ENCODE measurements at places on chromosomes 3 and 15.

DNA sequence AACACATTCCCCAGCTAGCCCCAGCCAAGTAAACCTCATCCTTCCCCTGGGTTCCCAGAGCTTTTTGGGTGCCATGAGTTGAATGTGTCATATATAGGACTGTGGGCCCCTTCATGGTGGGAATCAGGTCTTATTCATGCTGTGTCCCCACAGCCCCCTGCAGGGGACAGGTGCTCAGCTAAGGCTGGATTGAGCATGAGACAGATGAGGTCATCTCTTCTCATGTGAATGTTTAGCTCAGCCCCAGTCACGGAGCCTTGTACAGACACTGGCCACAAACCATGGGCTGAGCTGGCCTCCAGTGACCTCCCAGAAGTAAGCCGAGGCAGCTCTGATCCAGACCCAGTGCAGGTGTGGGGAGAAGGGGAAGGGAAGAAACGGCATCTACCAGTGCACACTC is 70.7 kb downstream of the C3orf70 start:
- DNase-seq: no peak

GRCh38 chr3:152269056-152269830 is 514 bp downstream of the MBNL1 start:
- peak; percentile 81 for DNase-seq

DNA sequence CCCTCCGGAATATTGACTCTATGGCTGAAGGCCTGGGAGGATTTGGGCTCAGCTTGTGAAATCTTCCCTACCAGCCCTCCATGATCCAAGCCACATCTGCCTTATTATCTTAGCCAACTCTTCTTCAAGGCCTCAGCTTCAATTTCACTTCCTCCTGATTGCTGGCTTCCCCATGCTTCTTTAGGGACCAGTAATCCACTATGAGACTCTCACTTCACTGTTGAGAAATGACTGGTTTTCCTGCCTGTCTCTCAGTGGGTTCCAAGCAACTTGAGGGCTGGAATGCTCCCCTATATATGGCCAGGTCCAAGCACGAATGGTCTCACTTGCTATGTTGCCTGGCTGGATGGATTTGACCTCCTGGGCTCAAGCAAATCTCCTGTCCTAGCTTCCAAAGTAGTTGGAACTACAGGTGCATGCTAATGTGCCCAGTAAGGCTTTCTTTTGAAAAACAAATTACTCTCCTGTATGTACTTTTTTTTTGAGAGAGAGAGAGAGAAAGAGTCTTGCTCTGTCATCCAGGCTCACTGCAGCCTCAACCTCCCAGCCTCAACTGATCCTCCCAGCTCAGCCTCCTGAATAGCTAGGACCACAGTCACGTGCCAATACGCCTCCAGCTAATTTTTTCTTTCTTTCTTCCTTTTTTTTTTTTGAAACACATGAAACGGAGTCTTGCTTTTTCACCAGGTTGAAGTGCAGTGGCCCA is 7.9 kb upstream of the PIK3CB start:
- DNase-seq: no peak

DNA sequence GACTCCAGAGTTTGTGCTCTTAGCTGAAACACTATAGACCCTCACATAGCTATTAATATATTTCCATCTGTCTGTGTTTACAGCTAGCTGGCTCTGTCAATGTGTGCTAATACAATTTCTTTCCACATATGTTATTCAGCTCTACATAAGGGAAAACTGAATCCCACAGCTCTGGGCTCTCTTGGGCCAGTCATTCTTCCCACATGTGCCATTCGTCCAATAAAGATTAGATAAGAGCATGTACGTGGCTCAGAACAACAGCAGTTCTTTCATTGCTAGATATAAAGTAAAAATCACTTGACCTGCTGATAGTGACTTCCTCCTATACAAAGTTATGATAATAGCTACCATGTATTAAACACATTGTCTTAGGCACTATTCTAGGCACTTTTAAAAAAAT is 2.8 kb upstream of the ILDR1 start:
- no peak for DNase-seq

DNA sequence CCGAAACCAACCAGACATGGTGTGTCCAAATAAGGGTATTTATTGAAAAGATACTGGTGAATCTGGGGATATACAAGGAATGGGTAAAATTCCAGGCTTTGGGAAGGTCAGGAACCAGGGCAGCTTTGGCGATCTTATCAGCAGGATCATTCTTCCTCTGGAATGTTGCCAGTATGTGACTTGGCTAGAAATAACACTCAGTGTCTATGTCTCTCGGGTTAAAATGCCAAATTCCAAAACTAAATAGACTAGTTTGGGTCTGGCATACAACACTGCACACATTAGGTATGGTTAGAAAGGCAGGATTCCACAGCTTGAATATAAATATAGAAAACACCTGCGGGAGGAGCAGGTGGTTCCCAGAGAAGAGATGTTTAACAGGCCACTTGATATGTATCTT is 220.2 kb upstream of the CD96 start:
- DNase-seq: peak; percentile 59

GRCh38 chr3:165903885-165904630 is 66.8 kb upstream of the BCHE start:
- no peak for DNase-seq

DNA sequence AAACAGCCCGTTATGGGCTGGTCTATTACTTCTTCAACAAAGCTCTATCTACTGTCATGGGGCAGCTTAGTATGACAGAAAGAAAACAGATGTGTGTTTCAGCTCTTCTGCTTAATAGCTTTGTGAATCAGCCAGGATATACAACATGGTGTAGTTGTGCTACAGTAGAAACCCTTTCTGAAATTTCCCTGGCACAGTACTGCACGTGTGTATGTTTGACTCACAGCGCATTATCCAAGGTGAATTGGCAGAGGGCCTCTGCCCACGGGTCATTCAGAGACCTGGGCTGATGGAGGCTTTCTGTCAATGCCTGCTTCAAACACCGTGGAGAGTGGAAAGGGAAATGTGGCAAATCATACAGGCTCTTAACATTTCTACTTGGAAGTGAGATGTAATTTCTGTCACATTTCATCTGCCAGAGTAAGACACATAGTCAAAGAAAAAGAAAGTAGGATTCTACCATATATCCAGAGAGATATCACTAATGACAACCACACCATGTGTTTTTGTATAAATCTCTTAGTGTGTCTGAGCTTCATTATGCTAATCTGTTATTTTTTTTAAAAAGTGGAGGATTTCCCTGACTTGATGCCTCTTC is 505.1 kb downstream of the CNTN4 start:
- no peak for DNase-seq

- no peak for DNase-seq
Measured at GRCh38 chr3:9271903-9272302, 22.5 kb upstream of the SRGAP3 start.

GRCh38 chr3:161977063-161977462 is 480.5 kb downstream of the OTOL1 start:
- no peak for DNase-seq

DNA sequence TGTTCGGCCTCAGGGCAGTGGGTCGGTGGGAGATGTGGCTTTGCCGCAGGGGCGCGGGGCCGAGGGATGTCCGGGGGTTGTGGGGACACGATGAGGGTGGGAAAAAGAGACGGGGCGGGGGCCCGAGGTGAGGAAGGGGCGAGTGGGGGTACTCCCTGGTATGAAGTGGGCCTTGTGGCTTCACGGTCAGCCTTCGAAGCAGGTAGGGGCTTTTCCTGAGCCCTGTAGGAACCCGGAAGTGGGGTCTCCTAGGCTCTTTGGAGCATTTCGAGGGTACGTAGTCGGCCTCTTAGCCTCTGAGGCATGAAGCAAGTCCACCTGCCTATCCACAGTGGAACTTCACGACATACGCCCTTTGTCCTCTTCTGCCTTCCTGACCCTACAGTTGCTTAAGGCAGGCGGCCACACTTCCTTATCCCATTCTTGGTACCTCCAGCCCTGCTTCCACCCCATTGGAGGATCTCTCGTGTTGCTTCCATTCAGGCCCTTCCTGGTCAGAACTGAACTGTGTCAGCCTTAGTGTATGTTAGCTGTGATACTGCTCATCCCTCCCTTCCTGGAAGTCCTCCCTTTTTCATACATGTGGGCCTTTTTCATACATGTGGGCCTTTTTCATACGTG is 389 bp downstream of the ARPC4 start:
- peak; percentile 42 for DNase-seq

DNA sequence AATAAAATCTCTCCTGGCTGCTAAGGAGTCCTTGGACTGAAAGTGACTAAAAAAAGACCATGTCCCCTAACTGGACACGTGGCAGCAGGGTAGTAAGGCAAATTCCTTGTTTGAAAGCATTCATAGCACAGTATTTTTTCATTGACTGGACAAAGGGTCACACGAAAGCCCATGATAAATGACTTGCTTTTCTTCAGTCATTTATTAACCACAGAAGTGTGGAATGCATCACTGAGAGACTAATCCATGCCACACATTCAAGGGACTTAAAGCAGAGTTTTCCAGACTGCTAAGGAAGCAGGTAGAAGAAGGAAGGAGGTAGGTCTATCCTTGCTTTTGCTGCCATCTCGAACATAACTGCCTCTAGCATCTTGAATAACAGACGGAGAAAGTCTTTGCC is 31.2 kb downstream of the CASR start:
- no peak for DNase-seq

Data from NCI-H2029 (cell line).